ENCODE measurements at places on chromosomes 7 and 10. TPM values are rescaled to one million over a fixed set of nuclear protein-coding genes. Genes with fewer than 3 reads are reported as not detected.

The GNAT3 gene
- total RNA-seq = not detected

The PDE6C gene
- total RNA-seq = not detected

GRCh38 chr7:27094304-27095049 is 1.3 kb downstream of the HOXA1 start:
- no peak for DNase-seq

DNA sequence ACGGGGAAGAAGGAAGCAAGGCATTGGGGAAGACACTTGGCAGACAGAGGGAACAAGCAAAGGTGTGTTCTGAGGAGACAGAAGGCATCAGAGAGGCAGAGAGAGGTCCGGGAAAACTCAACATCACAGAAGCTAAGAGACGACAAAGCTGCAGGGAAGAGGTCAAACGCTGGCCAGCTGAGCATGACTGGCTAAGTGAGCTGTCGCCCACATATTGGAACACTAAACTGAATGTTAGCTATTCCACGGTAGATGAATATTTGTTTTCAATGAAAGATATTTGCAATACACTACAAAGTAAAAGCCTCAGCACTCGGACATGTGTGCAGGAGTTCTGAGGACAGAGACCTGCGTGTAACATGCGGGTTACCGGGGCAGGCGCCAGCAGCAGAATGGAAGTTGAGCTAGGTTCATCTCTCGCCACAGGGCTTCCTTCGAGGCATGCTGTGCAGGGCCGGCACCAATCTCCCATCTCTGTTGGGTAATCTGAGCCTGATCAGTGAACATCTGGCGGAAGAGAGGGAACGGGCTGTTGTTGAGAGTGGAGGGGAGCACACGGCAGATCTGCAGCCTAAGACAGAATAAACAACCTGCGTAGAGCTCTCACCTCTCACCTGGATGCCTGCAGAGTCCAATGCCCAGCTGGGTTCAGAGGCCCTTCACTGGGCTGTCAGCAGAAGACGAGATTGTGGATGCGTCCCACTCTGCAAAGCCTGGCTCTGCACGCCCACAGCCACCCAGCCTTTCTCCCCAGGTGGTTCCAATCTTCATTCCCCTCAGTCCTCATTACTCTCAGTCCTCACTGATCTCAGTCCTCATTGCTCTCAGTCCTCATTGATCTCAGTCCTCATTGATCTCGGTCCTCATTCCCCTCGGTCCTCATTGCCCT is 35.9 kb downstream of the INSIG1 start:
- DNase-seq = no peak

DNA sequence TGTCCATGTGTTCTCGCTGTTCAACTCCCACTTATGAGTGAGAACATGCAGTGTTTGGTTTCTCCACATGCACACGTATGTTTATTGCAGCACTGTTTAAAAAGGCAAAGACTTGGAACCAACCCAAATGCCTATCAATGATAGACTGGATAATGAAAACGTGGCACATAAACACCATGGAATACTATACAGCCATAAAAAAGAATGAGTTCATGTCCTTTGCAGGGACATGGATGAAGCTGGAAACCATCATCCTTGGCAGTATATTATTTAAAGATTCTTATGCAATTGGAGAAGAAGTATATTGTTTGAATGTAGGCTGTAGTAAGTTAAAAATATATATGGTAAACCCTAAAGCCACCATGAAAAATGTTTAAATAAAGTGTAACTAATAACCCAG is 7.2 kb upstream of the CACNB2 start:
- no peak for DNase-seq

GRCh38 chr10:106711313-106711906 is 453.1 kb downstream of the SORCS1 start:
- peak; percentile 12 for DNase-seq

The ZNF438 gene
- total RNA-seq = 2.9 TPM

DNA sequence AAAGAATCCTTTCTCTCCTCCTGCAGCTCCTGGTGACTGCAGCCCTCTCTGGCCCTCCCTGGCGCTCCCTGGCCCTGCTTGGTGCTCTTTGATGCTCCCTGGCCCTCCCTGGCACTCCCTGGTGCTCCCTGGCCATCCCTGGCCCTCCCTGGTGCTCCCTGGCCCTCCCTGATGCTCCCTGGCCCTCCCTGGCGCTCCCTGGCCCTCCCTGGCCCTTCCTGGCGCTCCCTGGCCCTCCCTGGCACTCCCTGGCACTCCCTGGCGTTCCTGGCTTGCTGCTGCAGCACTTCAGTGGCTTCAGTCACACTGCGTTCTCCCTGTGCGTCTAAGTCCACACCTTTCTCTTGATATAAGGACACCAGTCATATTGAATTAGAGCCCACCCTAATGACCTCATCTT is 15.2 kb upstream of the FGFR2 start:
- no peak for DNase-seq

DNA sequence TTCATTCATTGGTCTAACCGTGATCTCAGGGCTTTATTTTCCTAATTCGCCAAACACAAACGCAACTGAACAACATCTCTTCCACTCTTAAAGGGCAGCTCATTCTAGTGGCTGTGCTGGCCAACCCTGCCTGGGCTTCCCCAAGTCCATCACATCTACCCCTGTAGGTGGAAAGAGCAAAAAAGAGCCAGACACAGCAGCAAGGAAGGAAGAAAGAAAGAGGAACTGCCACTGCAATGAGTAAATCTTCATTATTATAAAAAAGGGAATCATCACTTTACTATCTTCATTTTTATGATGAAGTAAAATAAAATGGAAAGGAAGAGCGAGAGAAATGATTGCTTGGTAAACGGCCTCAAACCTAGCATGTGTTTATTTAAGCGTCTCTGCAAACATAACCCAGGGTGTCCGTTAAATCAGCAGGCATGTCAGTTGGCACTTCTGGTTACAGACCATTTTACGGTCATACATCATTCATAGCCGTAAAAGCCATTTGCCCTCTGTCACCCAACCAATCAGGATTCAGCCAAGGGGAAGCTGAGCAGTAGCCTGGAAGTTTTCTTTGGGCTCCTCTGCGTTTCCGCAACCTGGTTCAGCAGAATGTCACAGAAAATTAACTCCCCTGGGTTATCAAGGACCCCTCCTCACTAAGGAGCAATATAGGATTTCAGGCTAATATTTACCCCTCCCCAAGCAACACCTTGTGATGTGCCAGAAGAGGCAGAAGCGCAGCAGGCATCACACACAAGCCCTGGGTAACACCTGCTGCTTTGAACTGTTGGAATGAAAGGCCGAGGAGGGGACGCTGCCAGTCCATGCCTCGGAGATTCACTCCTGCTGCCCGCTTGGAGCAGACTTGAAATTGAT is 234.0 kb downstream of the SNX10 start:
- no peak for DNase-seq

The CALML5 gene
- not detected for total RNA-seq

DNA sequence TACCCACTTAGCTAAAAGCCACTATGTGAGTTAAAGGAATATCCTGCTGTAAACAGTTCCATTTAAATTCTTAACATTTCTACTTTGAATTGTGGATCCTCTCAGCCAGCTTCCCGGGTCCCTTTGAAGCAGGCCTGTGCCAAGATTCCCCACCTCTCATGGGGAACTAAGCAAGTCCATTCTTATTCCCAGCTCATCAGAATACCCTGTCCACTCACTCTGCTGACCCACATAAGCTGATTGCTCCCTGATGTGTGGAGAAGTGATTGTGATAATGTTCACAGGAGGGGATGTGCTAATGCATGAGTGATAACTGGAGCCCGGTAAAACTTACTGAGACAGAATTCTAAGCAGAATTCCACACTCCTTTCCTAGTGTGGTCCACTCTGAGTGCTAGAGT is 709.7 kb downstream of the CNTNAP2 start:
- DNase-seq = no peak

DNA sequence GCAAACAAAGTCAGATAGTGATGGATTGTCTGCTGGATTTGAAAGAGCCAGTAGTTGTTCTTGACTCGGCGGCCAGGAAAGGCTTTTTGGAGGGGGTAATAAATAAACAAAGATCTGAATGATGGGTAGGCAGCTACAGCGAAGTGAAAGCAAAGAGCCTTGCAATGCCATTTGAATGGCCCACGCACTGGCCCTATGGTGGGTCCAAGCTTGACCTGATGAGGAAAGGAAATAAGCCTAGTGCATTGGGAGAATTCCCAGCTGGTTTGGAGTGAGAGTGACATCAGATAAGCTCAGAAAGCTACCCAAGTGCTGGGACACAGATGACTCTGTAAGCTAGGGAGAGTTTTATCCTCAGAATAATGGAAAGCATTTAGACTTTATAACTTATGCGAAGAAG is 365.2 kb downstream of the PLXDC2 start:
- no peak for DNase-seq

- no peak for DNase-seq
Measured at GRCh38 chr10:130994845-130995244, 316.7 kb downstream of the TCERG1L start.

- DNase-seq = no peak
Measured at GRCh38 chr7:155234158-155234492, 63.6 kb upstream of the INSIG1 start.

The WIPF3 gene
- not detected for total RNA-seq

- DNase-seq = no peak
Measured at GRCh38 chr7:25846722-25847121, 305.3 kb upstream of the NFE2L3 start.

The SPDYE16 gene
- not detected for total RNA-seq

DNA sequence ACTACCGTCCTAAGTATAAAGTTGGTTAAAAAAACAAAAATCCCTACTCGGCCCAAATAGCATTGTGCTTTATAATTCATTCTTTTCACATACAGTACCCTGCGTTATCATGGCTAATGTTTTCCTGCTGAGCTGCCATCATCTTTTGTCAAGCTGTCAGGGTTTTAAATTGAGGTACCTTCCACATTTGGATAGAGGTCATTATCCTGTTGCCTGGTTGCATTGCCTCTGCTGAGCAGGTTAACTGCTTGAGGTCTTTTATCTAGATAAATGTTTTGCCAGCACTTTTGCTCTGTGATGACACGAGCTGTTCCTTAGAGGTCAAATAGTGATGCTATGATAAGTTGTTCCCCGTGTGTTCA is 94.4 kb upstream of the FZD1 start:
- no peak for DNase-seq

DNA sequence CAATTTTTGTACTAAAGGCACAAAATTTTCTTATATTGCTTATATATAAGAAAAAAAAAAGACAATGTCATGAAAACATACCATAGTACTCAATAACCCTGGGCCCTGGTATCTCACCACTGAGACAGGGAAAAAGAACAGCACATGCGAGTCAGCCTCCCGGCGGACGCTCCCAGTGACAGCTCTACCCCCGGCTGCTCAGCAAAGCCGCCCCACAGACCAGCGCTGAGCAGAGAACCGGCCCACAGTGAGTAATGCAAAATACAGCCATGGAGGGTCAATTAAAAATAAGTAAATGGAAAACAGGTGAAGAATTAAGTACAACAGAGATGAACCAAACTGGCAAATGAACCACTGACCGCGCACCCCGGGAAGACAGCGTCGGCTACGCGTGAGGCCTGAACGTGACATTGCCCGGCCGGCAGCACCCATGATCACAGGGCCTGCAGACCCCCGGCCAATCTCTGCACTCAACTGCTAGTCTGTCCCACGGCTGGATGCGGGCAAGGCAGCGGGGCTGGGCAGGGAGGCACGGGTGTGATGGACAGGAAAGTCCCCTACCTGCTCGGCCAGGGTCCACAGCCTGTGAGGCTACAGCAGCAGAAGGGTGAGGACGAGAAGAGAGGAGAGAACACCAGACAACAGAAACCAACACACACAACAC is 175.9 kb downstream of the ZMYND11 start:
- no peak for DNase-seq

DNA sequence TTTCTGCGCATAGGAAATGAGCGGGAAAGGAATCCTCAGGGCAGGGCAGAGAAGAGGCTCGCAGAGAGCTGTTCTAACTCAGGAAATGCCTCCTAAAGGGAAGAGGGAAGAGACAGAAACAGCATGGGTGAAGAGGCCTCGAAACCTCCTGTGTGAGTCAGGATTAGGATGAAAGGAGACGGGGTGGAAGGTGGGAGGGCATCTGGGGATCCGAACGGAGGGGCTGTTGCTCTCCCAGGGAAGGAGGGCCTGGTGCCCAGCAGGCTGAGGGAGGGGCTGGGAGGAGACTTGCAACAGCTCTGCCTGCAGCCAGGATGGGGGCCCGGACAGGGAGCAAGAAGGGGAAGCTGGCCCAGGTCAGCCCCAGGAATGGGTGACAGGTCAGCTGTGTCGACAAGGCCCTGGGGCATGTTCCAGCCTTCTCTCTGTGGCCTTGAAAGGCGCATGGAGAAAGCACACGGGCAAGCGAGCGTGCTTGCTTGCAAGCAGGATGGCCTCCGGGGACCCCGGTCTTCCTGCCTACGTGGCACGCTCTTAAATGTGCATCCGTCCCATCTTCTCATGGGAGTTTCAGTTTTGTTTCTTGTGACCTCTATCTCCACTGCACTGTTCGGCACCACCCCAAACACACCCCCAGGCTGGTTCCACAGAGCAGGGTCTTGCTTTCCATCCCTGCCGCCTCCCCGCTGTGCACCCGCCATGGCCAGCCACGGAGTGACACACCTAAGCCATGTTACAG is 63.5 kb downstream of the HIPK2 start:
- peak; percentile 75 for DNase-seq

Data from dermis microvascular lymphatic vessel endothelial cell (primary cell).